NCI-H187 treated with DMSO at 0.1 percent for 48 hours (cell line): ENCODE measurements at places on chromosomes 2 and 18.

DNA sequence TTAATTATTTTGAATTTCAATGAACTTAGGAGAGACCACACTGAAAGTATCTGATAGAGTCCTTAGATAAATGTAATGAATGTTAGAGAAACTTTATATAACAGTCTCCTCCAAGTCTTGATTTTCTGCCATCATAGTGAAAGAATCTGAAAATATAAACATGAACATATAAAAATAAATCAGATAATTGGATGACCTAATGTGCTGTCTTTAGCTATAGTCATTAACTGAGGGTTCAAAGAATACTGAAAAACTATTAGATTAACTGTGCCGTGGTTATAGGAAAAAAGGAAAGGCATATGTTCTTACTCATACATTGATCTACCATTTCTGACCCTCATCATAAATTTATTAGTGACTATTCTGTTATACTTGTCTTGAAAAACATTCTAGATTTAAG lies 47.0 kb upstream of the SPAG16 start:
- DNase-seq: no peak

- no peak for DNase-seq
Observed at GRCh38 chr2:72386288-72386687, 238.6 kb upstream of the CYP26B1 start.

GRCh38 chr2:26521054-26521912 lies 43.4 kb upstream of the OTOF start:
- no peak for DNase-seq

DNA sequence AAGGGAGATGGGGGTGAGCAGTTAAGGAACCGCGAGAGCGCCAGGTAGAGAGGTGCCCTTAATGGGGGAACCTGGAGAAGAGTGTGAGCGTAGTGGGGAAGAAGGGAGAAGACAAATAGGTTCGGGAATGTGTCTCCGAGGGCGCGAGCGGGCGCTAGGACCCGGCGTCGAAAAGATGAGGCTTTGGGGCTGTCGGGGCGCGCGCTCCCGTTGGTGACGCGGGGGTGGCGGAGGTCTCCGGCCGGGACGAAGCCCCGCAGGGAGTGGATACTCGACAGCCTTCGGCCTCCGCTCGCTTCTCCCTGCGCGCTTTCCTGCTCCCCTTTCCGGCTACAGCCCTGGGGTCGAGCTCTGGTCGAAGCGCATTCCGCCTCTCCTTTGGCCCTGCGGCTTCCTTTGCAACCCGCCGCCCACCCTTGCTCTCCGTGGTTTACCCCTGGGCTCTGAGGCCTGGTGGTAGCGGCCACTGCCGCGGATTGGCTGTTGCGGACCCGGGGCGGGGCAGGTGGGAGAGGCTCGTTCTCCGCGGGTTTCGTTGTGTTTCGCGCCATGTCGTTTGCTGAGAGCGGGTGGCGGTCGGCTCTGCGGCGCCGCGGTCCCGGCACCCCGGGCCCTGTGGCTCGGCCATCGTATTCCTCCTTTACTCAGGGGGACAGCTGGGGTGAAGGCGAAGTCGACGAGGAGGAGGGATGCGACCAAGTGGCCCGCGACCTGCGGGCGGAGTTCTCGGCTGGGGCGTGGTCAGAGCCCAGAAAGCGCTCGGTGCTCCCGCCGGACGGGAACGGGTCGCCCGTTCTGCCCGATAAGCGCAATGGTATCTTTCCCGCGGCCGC lies at the start of gene ARL6IP6:
ARL6IP6 (plus strand) TSS at position 545 of the 833 bp plus-strand sequence; CDS start at position 550, 5 bp downstream.
- DNase-seq: peak; percentile 17

- no peak for DNase-seq
Observed at GRCh38 chr2:136497709-136498108, 267.6 kb upstream of the THSD7B start.

- no peak for DNase-seq
Observed at GRCh38 chr2:58146707-58147106, 94.4 kb downstream of the FANCL start.

DNA sequence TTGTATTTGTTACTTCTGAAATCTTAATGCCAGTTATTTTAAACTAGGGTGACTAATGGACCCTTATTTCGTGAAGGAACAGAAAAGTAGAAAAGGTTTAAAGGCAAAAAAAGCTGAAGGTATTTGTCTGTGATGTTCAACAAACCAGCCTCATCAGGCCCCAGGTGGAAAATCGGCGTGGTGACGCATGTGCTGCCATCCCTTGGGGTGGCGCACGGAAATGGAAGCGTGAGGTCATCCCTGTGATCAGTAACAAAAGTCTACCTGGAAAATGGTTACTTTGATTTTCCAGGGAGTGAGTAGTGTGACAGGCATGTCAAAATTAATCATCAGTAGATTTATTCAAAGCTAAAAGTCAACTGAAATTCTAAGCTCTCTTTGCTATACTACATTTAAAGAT lies 313.2 kb downstream of the GBX2 start:
- DNase-seq: no peak

- DNase-seq: no peak
Observed at GRCh38 chr2:153268941-153269461, 209.6 kb downstream of the RPRM start.

DNA sequence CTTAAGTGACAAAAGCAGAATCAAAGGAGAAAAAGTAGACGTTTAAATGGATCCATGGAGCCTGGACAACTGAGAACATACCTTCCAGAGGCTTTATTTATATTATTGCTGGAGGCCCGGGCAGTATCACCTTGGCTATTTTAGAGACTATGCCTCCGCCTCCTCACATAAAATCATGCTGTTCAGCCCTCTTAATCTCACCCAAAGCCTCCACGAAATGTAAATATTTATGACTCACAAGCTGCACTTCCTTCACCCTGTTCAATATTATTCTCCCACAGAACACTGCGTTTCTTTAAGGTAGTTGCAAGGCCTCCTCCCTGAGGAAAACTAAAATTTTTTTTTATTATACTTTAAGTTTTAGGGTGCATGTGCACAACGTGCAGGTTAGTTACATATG lies 478.6 kb upstream of the ACVR2A start:
- DNase-seq: no peak

DNA sequence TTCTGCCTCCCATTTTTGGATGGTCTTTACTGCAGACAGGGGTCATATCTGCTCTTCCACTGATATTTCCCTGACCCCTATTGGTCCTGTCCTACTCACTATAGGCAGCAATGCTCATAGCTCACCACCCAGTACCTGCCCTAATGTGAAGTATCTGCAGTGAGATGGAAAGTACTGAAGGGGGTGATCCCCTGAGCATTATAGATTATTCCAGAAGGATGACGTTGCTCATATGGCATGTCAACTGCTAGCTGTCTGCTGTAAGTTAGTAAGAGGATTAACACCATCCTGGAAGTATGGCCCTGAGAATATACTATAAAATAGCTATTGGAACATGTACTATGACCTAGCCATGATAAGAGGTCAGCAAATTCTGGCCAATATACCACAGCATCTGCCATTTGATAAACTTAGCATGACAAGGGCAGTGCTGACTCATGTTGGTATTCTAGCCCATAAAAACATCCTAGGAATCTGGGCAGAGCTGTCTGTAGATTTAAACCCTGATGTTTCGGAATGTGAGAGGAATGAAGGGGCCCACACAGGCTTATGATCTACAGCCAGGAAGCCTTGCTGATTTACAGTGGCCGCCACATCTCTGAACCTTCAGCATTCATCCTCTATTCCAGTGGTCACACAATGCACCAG lies 451.4 kb downstream of the TNS1 start:
- DNase-seq: no peak

GRCh38 chr2:237859533-237860272 lies at the start of gene RAMP1:
RAMP1 (plus strand) TSS chr2:237859623; CDS start chr2:237859676, 53 bp downstream.
- no peak for DNase-seq

DNA sequence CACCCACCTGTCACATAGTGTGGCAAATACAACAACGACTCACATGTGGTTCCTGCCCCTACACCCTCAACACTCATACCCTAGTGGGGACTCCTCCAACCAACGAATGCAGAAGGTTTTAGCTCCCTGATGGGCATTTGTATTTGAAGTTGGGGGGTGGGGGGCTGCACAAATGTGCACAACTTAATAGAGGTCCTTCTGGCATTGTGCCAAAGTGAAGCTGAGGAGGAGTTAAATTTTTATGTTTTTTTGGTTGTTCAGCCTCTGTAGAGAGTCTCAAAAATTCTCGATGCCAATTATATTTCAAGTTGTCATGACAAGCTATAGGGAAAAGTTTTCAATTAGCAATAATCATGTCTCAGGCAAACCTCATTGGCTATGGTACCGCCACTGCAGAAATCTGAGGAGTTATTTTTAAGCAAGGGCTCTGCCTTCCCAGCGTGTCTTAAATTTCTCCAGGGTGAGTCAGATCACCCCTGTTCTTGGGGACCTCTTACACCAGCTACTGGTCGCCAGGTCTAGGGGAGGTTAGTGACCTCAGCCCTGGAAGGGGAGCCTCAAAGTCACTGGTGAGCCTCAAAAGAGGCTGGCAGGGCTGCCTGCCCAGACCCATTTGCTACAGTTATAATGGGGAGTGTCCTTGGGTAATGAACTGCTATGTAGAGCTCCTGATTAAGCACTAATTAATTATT lies 102.7 kb upstream of the TAF1B start:
- no peak for DNase-seq

DNA sequence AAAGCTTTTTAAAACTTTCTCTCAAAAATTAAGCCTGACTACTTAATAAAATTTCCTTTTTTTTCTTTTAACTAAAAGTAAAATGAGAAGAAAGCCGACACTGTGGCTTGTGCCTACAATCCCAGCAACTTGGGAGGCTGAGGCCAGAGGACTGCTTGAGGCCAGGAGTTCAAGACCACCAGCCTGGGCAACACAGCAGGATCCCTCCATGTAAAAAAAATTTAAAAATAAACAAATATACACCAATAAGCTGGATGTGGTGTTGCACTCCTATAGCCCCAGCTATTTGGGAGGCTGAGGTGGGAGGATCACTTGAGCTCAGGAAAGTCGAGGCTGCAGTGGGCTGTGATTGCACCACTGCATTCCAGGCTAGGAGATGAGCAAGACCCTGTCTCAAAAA lies 37.4 kb downstream of the HNRNPLL start:
- no peak for DNase-seq

DNA sequence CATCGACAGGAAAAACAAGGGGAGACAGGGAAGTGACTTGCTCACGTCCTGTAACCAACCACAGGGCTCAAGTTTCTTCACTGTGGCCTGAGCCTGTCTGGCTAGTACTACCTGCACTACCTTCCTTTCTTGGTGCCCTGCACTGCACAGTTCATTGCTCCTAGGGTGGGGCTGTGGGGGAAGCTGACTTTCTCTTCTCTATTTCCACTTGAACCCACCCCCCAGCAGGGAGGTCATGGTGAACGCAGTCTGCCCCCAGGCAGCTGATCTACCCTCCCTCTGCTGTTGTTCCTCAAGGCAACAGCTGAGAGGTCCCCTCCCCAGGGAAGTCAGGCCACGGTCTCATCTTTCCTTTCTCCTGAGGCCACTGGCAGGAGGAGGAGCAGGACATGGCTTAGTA lies 532.1 kb downstream of the SOX11 start:
- DNase-seq: no peak

GRCh38 chr18:991441-991840 lies 86.8 kb downstream of the ADCYAP1 start:
- no peak for DNase-seq

- no peak for DNase-seq
Observed at GRCh38 chr2:35114765-35115164, 1240.8 kb upstream of the CRIM1 start.

- DNase-seq: no peak
Observed at GRCh38 chr18:26853401-26853800, 12.1 kb downstream of the AQP4 start.

DNA sequence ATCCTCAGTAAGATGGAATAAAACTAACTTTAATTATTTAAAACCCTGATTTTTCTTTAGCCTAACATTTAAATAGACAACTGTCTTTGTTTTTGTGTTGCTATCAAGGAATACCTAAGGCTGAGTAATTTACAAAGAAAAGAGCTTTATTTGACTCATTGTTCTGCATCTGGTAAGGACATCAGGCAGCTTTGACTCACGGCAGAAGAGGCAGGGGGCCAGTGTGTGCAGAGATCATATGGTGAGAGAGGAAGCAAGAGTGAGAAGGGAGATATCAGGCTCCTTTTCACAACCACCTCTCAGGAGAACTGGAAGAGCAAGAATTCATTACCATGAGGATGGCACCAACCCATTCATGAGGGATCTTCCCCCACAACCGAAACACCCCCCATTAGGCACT lies 64.6 kb upstream of the TFPI start:
- DNase-seq: no peak

DNA sequence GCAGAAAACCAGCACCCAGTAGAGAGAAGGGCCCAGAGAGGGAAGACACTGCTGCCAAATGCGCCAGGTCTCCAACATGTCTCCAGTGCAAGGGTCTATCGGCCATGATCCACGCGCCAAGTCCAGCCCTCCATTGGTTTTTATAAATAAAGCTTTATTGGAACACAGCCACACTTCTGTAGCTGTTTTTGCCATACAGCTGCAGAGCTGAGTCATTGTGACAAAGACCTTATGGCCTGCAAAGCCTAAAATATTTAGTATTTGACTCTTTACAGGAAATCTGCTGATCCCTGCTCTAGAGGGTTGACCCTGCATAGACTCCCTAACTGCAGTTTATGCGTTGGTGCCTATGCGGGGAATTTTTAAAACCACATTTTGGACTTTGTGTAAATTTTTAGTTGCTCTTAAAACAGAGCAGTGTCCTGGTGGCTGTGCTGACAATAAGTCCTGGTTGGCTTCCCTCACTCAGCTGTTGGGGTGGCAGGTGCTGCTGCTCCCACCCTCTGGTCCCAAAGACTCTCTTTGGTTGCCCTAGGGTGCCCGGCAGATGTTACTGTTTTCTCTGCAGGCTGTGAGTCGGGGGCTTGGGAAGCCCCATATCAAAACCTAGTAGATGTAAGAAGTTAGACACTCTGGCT lies 154.9 kb downstream of the CTIF start:
- no peak for DNase-seq

GRCh38 chr2:10835052-10835970 lies 22.7 kb upstream of the PDIA6 start:
- DNase-seq: peak; percentile 73

DNA sequence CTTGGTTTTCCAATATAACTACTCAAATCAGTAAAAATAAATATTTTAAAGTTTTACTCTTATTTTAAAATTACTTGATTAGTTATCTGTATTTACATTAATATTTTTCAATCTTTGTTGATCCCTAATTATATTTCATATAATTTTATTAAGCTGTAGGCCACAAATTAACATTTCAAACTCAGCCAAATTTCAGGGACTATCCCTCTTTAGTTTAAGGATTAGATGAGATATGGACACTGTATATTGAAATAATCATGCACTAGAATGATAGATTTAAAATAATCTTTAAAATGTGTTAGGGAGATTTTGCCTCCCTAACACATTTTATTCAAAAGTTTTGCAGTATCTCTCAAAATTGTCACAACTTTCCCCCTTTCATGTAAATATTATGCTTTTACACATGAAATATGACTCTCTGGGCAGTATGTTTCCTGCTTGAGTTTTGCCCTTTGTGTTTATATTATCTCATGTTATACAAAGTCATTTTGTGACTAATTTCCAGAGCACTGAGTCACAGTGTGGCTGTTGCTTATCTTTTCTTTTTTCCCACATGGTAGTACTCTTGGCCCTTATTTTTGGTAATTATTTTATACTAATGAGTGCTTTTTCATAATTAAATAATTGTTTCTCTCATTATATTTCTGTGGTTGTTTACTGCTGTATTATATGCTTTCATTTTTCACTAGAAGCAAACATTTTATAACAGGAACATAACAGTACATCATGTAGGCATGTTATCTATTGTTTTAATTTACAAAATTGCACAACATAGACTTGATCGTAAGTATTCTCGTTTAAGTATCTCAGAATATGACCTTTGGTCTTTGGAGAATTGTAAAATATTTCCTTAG lies 1.2 kb downstream of the TFPI start:
- DNase-seq: no peak
